Stimulated activated CD4-positive, alpha-beta T cell treated with anti-CD3 and anti-CD28 coated beads, Interleukin-1b, Interleukin-23, amount 100 ng/mL, for 4 hours (primary cell): ENCODE measurements at places on chromosomes 7 and 10.

GRCh38 chr7:44539669-44540506 is 1.2 kb downstream of the NPC1L1 start:
- DNase-seq, result no peak

GRCh38 chr7:45069444-45070253 is 19.1 kb downstream of the NACAD start:
- no peak for DNase-seq

DNA sequence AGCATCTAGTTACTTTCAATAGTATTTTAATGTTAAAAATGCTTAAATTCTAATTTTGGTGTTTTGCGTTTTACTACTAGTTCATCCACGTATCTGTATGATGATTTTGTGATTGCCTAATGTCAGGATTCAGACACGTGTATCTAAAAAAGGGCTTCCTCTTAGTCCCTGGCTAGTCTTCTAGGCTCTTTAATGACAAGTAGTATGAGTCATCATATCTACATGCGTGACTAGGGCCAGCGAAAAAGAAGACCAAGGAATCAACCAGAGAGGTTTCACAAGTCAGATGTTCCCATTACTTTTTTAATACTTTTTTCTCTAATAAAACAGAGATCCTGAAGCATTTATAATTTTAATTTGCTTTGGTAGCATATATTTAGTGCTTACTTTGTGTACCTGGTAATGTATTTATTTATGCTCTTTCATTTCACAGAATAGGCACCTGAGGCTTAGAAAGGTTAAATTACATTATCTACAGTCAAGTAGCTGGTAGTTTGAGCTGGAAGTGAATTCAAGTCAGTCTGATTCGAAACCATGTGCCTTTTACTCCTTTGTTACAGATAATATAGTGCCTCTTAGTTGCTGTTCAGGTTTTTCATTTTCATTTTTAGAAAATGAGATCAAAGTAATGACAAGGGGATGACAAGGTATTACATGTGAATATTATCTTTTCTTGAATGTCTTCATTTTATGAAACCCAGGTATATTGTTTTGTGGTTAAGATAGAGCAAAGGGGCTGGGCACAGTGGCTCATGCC is 140.3 kb downstream of the FOXP2 start:
- no peak for DNase-seq

DNA sequence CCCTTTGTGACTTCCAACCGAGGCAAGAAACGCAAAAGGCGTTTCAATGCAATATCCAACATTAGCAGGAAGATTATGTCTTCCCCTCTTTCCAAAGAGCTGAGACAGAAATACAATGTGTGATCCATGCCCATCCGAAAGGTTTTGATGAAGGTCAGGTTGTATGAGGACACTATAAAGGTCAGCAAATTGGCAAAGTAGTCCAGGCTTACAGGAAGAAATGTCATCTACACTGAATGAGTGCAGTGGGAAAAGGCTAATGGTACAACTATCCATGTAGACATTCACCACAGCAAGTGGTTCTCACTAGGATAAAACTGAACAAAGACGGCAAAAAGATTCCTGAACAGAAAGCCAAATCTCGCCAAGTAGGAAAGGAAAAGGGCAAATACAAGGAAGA is 27.8 kb upstream of the DNA2 start:
- DNase-seq, result no peak

DNA sequence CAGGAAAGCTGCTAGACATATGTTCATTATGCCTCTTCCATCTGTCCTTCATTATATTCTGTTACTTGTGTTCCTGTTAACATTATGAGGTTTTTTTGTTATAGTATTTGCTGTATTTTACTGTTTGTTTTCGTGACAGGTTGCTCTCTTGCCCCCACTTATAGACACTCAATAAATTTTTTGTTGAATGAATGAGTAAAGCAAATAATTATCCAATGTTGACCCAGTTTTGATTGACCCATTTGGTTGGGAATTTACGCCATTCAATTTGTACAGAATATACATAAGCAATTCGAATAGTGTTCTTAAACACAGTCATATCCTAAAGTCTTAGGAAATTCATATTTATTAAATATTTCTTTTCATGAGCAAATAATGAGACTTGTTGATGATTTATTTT is 11.8 kb downstream of the CCSER2 start:
- DNase-seq, result no peak
